Activated CD8-positive, alpha-beta memory T cell treated with anti-CD3 and anti-CD28 coated beads for 1 hour (primary cell): ENCODE measurements at places on chromosomes 4 and X.

- no peak for DNase-seq
Measured at GRCh38 chrX:13607996-13608365, 38.6 kb downstream of the EGFL6 start.

DNA sequence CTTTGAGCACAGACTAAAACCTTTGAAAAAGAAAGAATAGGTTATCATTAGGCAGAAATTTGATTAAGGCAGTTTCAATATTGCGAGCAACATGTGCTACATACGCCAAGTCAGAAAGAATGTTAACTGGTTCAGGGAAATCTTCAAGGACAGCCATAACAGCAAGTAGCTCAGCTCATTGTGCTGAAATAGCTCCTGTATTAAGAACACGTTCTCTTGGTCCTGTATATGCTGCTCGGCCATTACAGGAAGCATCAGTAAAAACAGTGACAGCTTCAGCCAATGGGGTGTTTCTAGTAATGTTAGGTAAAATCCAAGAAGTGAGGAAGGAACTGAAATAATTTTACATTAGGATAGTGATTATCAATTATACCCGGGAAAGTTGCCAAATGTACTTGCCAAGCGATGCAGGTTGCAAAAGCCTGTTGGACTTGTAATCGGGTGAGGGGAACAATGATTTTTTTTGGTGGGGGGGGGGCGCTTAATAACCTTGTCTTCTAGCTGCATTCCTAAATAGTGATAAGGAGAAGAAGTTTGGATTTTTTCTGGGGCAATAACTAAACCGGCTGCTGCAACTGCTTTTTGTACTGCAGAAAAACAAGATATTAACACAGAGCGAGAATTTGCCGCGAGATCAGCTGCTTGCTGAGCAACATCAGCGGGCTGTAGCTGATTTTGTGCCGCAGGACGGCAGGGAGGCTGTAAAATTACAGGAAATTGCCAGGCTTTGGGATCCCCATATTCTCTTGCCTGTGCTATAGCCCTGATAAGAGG is 49.4 kb upstream of the RASSF6 start:
- no peak for DNase-seq

DNA sequence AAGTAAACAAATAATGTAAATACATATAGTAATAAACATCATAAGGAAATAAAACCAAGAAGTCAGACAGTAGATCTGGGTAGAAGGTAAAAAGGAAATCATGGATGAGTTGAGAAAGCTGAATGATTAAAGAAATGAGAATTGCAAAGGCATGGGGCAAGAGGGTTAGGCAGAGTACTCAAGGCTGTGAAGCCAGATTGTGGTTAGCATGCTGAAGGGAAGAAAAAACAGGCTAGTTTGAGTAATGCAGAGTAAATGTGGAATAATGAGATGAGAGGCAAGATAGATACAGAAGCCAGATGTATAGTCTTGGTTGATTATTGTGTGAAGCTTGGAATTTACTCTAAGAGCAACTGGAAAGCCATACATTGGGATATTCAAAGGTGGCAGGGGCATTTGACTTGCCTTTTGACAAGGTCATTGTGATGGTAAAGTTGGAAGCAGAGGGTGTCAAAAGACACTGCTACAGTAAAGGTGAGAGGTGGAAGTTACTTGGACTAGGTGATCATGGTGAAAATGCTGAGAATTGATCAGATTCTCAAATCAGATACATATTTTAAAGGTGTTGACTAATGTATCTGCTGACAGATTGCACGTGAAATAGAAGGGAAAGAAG is 307.0 kb downstream of the FSTL5 start:
- DNase-seq, result no peak

DNA sequence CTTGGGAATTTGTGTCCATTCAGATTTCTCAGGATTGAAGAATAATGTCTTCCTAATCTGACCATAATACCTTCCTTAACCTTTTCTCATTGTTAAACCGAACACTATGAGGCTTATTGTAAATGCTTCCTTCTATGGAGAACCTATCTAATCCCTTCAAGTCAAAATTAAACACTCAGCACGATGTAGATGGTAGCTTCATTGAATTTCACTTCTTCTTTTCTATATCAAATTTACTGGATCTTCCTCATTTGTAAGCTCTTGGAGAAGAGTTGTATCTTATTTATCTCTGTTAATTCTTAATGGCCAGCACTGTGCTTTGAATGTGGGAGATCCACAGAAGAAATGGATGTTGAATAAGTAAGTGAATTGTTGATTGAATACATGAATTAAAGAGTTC is 109.0 kb upstream of the RAPGEF2 start:
- no peak for DNase-seq

- no peak for DNase-seq
Measured at GRCh38 chrX:121761845-121762244, 714.4 kb downstream of the GLUD2 start.

GRCh38 chrX:19882066-19882775 is 5.2 kb downstream of the SH3KBP1 start:
- no peak for DNase-seq

- DNase-seq, result no peak
Measured at GRCh38 chrX:121028419-121028818, 19.0 kb upstream of the GLUD2 start.

GRCh38 chr4:35772291-35772690 is 472.0 kb downstream of the ARAP2 start:
- DNase-seq, result no peak

GRCh38 chrX:129641469-129641868 is 13.3 kb downstream of the APLN start:
- no peak for DNase-seq

GRCh38 chrX:139077281-139078250 is 366.0 kb upstream of the FGF13 start:
- DNase-seq, result no peak

GRCh38 chr4:82287720-82288119 is 86.1 kb downstream of the HNRNPD start:
- no peak for DNase-seq

- DNase-seq, result no peak
Measured at GRCh38 chr4:168524006-168524405, 27.2 kb downstream of the PALLD start.

- no peak for DNase-seq
Measured at GRCh38 chrX:151714362-151714761, 1.5 kb upstream of the FATE1 start.

DNA sequence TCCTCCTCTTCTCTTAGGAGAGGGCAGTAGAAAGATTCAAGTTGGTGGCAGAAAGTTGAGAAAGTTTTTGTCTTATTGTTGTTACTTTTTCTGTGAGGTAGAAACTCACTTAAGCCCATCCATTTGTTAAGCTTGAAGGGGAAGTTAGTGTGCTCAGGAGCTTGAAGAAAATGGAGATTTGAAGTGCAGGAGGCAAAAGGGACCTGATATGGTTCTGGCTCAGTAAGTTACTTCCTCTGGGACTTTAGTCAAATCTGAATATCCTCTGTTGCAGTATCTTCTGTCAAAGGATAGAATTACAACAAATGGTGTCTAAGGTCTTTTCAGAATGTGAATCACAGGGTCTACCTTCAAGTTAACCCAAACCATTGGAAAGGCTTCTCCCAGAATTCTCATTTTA is 46.2 kb downstream of the CXCL13 start:
- DNase-seq, result no peak

DNA sequence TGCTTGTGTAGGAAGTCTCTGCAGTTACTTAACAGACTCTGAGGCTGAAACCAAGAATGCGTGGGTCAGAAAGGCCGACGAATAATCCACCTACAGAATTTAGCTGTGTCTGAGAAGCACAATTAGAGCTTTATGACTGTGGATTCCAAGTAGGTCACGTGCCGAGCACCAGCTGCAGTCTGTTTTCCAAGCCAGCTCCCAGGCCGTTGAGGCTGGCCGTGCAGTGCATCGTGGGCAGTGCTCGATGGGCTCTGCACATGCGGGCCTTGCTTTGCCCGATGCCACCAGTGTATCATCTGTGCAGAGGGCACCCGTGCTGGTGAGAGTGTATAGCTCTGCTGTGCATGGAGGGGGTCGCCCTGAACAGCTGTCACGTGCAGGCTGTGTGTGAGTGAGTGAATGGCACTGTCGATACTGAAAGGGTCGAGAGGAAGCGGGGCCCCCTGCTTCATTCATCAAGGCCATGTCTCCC is 67.5 kb upstream of the CLDN34 start:
- DNase-seq, result no peak

- DNase-seq, result no peak
Measured at GRCh38 chr4:41024556-41025491, 189.5 kb downstream of the APBB2 start.

GRCh38 chr4:6694177-6694901 is 661 bp downstream of the S100P start:
- DNase-seq, result no peak

GRCh38 chr4:121712001-121712651 is 15.3 kb upstream of the ANXA5 start:
- DNase-seq, result no peak

DNA sequence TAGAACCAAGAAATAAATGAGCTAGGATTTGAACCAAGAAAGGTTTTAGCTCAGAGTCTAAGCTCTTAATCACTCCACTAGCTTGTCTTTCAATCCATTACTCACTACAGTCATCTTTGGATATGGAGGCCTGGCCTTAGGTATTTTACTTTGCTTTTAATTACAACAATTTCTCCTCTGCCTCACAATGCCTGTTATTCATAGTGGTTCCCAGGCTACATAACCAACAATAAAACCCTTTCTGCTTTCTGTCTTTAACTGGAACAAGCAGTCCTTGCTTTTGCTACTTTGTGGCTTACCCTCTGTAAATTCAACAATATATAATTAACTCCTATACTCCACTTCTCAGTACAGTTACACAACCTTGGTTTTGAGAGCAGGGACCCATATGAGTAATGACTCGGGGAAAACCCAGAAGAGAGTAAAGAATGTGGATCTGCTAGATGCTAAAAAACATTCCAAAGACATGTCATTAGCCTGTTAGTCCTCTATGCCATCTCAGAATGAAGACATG is 94.7 kb upstream of the NAP1L5 start:
- no peak for DNase-seq

GRCh38 chr4:121737846-121738554 is 27.0 kb downstream of the SMIM43 start:
- no peak for DNase-seq

DNA sequence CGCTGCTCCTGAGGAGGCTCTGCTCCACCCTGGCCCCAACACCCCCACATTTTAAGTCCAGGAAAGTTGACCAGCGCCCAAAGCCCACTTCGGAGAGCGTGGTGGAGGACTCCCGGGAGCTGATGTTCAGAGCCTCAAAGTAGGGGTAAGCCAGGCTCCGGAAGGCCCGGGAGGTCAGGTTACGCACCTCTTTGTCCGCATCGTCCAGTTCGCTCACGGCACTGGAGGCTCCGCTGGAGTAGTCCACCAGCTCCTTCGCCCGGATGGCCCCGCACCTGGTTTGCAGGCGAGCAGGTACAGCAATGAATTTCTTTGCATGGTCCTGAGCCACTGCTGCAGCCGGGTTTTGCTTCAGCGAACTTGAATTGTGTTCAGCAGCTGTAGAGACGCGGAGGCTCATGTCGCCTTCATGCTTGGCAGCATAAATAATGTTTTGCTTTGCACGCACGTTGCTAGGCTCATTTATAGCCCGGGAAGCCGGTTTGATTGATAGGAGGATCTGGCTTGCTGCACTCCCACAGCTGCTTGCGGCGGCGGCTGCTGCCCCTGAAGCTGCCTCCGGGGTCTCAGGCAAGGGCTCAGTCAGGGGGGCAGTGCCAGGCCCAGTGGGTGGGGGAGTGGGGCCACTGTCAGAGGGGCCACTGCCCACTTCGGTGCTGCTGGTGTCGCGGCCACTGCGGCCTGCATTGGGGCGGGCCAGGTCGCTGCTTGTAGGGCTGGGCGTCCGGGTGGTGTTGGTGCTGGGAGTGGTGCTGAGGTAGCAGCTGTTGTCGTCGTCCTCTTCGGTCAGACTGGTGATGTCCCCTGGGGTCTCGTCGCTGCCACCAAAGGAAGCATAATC is 4.8 kb downstream of the C4orf54 start:
- no peak for DNase-seq

DNA sequence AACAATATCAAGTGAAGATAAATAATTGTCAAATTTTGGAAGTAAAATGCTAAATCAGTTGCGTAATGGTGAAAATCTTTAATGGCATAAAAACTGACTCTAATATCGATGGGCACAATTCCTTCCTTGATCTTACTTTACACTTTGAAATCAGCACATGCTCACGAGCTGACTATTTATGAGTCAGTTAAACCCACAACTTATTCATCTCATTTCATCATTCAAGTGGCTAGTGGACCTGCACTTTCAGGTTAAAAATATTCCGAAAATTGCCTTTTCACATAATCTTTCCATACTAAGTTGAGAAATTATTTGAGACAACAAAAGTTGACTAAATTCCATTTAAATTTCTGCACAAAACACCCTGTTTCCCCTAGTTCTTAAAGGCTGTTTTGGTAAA is 582.1 kb upstream of the TENM3 start:
- no peak for DNase-seq
